ENCODE measurements at places on chromosomes 7 and 10.

GRCh38 chr10:133163889-133164815 lies 4.1 kb downstream of the KNDC1 start:
- DNase-seq = no peak
- no peak overlapping the region for H3K27ac ChIP-seq
- no peak overlapping the region for H3K4me3 ChIP-seq
- no peaks in the 10 kb centered on the region for H3K36me3 ChIP-seq

GRCh38 chr10:109976681-109977080 lies 31.1 kb upstream of the ADD3 start:
- H3K4me1 ChIP-seq = peaks cover 20% of the 10 kb centered on the region
- no peak overlapping the region for H3K4me3 ChIP-seq
- no peaks in the 10 kb centered on the region for H3K36me3 ChIP-seq
- H3K27me3 ChIP-seq = no peaks in the 10 kb centered on the region

DNA sequence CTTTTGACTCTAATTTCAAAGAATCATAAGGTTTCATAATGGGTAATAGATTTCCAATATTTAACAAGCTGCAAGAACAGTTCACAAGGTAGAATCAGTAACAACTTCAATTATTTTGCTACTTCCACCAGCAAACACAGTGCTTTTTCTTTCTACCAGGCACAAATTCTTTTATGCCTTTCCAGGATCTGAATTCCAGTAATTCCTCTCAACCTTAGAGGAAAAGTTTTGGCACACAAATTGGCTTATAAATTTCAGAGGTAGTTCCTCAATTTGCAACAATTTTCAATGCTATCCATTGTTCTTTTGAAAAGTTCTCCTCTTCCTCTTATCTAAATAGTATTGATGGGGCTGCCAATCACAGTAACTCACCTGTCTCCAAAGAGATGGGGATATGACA lies 665.4 kb upstream of the PHF14 start:
- no peak overlapping the region for H3K4me3 ChIP-seq
- H3K27ac ChIP-seq = no peak overlapping the region
- no peak for DNase-seq
- no peaks in the 10 kb centered on the region for H3K4me1 ChIP-seq
- no peaks in the 10 kb centered on the region for H3K36me3 ChIP-seq
- no peaks in the 10 kb centered on the region for H3K27me3 ChIP-seq

DNA sequence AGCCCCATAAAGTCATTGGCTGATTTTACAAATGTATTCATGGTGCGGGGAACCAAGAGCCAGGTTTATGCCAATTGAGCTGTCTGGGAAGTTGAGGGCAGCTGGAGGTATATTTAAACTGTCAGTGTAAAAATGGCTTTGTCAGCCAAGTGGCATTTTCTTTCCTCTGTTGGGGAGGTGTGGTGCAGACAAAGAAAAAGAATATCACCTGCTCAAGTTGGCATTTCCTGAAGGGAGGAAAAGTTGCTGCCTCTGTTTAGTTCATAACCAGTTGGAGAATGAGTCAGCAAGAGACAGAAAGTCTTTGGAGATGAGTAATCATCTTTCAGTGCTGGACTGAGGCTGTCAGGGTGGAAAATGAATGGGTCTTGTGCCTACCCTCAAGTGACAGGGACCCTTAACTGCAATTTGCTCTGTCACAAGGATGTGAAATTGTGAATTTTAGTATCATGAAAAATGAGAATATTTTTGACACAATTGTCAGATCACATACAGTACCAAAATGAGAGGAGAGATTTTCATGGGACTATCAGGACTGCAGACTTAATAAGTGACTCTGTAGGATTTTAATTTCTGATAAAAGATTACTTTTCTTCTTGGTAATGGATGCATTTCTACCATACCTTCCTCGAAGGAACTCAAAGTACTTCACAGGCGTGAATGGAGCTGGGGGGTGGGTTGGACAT lies 137.3 kb downstream of the ANLN start:
- H3K4me1 ChIP-seq = no peaks in the 10 kb centered on the region
- no peak for DNase-seq

DNA sequence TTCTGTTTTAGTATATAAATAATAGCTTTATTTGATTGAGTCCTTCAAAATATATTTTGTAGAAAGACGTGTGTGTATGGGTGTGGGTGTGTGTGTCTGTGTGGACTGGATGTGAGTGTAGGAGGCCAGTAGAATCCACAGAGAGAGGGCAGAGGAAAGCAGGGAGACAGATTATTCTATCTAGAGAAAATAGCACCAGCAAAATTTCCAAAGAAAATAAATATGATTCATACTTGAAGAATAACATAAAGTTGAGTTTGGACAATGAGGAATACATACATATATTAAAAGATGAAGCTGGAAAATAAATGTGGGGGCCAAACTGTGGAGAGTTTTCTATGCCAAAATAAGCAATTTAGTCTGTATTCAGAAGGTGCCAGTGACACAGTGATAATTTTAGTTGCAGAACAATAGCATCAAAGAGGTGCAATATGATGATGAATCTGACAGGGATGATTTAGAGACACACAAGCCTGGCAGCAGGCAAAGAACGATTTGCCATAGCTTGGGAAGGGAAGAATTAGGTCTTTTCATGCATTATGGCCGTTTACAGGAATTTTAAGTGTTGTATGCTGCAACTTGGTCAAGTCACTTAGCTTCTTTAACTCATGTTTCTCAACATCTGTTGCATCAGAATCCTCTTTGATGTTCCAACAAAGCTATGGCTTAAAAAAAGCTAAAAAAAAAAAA lies 121.3 kb downstream of the SEMA3A start:
- no peak overlapping the region for H3K27ac ChIP-seq
- H3K4me1 ChIP-seq = no peaks in the 10 kb centered on the region
- H3K4me3 ChIP-seq = no peak overlapping the region

DNA sequence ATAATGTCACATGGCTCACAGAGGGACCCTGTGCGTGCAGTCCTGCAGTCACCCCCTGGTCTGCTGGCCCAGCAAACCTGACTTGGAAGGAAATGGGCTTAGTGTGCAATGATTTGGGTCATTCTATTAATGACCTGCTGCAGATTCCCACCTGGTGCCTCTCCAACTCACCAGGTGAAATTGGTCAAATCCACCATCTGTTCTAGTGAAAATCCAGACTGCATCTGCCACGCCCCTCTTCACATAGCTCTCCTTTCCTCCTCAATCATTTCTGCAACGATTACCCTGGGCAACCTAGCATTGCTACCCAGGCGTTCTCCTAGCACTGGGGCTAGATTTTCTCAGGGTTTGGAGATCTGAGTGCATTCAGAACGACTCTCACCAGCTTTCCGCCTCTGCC lies 29.4 kb downstream of the SRRM3 start:
- no peak overlapping the region for H3K27ac ChIP-seq
- no peaks in the 10 kb centered on the region for H3K27me3 ChIP-seq
- no peaks in the 10 kb centered on the region for H3K4me1 ChIP-seq

Data from tibial artery (tissue), 4 donors.